ENCODE measurements at places on chromosomes 2 and 18.

GRCh38 chr2:205401511-205401910 is 280.8 kb upstream of the NRP2 start:
- DNase-seq = no peak

DNA sequence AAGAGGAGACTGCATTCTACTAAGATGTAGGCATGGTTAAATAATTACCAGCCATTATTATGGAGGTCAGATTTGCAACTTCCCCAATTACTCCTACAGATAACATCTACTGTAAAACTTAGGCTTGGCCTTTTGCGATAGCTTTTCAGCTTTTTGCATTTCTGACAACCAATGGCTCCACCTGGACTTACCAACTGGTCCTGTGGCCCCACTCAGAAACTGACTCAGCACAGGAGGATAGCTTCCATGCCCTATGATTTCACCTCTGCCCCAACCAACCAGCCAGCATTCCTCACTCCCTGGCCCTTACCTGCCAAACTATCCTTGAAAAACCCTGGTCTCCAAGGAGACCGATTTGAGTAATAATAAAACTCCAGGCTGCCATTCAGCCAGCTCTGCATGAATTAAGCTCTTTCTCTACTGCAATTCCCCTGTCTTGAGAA is 28.2 kb downstream of the TUBB6 start:
- no peak for DNase-seq

DNA sequence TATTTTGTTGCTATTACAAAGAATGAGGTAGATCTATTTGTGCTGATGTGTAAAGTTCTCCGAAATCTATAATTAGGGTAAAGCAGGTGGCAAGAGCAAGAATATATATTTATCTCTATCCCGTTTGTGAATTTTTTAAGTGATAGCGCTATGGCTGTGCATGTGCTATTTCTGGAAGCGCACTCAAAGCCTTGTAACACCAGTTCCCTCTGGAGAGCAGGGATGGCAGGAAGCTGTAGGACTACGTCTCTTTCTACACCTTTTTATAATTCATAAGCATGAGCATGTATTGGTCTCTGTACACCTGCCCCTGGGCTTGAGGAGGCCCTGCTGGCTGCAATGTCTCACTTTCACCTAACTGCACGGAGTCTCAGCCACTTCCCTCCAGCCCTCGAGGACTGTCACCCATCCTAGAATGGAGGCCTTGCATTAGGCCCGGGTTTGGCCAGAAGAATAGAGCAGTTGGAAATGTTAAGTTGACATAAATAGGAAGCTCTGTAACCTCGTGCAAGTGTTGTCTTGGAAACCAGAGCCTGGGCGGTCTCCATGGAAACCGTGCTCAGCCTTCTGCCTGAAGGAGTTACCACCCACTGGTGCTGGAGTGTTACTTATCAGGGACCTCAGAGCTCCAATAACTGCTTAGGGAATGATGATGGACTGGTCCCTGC is 20.9 kb downstream of the ITM2C start:
- DNase-seq = peak; percentile 40

DNA sequence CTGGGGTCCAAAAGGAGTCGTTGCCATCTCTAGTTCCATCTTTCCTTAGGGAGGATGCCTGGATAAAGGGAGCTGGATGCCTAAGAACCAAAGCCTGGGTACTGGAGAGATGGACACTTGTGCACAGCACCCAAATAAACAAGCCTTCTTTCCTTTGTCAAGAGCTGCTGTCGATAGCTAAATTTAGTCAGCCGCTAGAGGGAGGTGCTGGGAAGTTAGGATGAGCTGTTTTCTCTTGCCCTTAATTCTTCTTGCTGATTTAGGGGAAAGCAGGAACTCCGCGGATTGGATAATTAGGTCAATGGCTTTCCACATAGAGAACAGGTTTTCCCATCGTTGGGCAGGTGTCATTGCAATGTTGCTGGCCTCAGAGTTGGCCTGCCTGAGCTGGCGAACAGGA is 30.9 kb upstream of the SERPINB12 start:
- DNase-seq = peak; percentile 60

GRCh38 chr2:50535256-50535655 is 496.7 kb downstream of the NRXN1 start:
- DNase-seq = no peak

DNA sequence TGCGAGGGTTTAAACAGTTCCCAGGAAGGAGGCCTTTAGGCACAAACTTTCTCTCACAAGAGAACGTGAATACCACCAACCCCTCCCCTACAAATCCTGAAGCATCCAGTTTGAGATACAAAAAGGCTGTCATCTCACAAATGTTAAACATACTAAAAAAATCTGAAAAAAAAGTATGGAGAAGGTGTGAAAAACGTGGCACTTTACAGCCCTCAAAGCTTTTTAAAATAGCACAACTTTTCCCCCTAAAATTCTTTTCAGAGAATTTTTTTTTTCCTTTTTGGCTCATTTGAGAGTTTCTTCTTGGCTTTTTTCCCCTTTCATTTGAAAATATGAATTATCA is 10.1 kb downstream of the ZEB2 start:
- no peak for DNase-seq

DNA sequence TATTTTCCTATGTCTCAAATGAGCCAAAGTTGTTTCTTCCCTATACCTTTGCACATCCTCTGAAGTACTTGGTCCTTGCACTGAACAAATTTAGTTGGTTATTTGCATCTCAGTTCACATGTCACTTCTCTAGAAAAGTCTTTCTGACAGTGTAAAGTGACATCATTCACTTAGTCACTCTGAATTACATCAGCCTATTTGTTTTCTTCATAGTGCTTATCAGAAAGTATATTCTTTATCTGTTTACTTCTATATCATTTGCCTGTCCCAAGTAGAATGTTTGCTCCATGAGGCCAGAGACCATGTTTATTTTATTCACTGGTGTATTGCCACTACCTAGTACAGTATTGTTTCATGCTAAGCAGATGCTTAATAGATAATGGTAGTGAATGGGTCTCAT is 173.7 kb downstream of the HNMT start:
- no peak for DNase-seq

GRCh38 chr2:111069722-111070121 is 51.0 kb upstream of the BCL2L11 start:
- DNase-seq = no peak

DNA sequence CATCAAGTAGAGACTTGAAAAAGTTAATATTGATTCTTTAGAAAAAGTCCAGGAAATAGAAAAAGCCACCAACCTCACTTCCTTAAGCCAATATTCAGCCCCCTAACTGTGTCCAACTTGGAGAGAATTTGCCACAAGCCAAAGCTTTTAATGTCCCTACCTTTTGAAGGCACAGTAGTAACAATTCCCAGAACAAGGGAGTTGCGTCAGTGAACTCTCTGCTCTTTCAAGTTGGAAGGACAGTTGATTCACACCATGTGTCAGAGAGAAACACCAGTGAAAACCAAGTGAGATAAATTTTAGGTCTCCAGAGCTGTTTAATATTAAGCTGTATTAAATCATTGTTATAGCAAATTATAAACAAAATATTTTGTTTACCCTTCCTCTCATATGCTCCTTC is 66.1 kb downstream of the EXOC6B start:
- DNase-seq = no peak

- DNase-seq = no peak
Measured at GRCh38 chr2:66153941-66154340, 281.0 kb upstream of the MEIS1 start.

- no peak for DNase-seq
Measured at GRCh38 chr2:123692121-123692520, 333.0 kb upstream of the CNTNAP5 start.

DNA sequence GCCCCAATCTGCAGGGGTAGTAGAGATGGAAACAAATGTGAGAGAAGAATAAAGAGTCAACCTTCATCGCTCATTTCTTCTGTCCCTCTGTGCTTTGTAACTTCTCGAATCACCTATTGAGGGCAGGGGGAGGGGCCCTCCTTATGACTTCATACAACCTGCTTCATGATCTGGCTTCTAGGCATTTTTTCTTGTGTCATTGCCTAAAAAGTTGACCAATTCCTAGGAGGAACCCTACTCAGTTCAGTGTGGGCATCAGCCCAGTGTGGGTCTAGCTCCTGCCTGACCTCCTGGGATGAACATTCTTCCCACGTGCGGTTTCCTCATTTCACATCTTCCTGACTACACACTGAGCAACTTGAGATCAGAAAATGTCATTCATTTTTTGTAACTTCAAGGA is 46.3 kb upstream of the CREB1 start:
- peak; percentile 43 for DNase-seq

- DNase-seq = no peak
Measured at GRCh38 chr2:190466819-190467446, 58.8 kb downstream of the MFSD6 start.

GRCh38 chr2:218029366-218030360 is 26.9 kb upstream of the TNS1 start:
- peak; percentile 12 for DNase-seq

DNA sequence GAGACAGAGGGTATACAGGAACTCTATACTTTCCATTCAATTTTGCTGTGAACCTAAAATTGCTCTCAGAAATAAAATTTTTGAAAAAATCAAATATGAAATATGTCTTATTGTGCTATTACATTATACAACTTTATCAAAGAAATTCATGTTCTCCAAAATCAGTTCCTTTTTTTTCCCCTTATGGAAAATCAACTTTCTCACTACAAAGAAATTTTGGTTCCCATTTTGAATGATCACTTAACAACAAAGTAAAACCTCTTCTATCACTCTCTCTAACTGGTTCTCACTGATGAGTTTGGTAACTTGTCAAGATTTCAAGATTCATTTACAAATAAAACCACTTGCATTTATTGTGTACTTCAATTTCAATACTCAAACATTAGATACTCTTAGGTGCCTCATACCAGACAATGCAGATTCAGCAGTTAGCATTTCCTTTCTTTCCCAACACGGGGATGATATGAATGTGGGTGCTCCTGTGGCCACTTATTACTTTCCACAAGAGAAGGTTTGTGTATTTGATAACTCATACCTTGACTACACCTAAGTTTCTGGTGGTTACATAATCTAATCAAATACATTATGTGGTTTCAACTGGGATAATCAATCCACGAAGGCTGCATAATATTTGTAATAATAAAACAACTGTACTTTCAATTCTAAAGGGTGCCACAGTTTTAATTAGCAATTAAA is 6.4 kb downstream of the PSME4 start:
- no peak for DNase-seq

- peak; percentile 52 for DNase-seq
Measured at GRCh38 chr2:53033411-53033810, 734.2 kb upstream of the CHAC2 start.

- no peak for DNase-seq
Measured at GRCh38 chr2:149954981-149955600, 367.5 kb upstream of the MMADHC start.

DNA sequence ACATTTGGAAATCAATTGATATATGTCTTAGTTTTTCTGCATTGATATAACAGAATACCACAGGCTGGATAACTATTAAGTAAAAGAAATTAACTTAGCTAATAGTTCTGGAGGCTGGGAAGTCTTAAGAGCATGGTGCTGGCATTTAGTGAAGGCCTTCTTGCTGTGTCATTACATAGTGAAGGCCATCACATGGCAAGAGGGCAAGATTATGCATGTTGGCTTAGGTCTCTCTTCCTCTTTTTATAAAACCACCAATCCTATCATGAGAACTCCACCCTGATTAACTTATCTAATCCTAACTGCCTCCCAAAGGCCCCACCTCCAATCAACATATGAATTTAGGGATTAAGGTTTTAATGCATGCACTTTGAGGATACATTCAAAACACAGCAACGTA is 225.5 kb upstream of the VRK2 start:
- DNase-seq = no peak

- no peak for DNase-seq
Measured at GRCh38 chr18:33114749-33115148, 325.8 kb downstream of the CCDC178 start.

- DNase-seq = no peak
Measured at GRCh38 chr2:222955008-222955407, 94.2 kb downstream of the ACSL3 start.

- DNase-seq = no peak
Measured at GRCh38 chr2:129829588-129829987, 149.9 kb upstream of the RAB6C start.

DNA sequence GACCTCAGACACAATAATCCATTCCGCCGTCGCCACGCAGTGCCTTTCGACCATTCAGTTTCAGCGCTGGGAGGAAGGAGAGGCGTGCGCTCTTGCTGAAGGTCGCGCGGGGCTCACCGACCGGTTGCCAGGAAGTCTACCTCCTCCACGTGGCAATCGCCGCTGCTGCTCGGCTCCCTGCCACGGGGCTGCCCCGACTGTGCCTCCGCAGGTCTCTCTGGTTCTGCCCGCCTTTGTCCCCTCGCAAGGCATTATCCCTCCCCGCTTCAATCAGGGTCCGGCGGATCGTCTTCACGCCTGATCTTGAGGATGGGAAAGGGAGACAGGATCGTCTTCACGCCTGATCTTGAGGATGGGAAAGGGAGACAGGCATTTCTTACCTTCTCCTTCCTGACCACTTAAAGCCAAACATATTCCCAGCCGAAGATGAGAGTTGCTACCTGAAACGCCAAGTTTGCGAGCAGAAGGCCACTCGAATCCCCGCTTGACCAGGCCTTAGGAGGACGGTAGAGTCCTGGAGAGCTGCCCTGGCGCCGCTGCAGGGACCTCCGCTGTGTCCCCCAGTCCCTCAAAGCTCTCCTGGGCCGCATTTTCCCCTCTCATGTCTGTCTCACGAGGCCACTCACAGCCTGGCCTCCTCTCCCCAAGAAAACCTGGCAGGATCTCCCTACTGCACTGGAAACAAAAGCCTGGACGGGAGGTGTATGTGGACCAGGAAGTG is 4.3 kb upstream of the GPR45 start:
- DNase-seq = no peak

- DNase-seq = no peak
Measured at GRCh38 chr2:150007815-150008430, 420.3 kb upstream of the MMADHC start.

- DNase-seq = no peak
Measured at GRCh38 chr18:76246590-76246989, 248.5 kb downstream of the ZNF516 start.

GRCh38 chr2:12436483-12436882 is 280.3 kb upstream of the TRIB2 start:
- DNase-seq = no peak

- DNase-seq = no peak
Measured at GRCh38 chr2:48605482-48606175, 12.0 kb upstream of the GTF2A1L start.

DNA sequence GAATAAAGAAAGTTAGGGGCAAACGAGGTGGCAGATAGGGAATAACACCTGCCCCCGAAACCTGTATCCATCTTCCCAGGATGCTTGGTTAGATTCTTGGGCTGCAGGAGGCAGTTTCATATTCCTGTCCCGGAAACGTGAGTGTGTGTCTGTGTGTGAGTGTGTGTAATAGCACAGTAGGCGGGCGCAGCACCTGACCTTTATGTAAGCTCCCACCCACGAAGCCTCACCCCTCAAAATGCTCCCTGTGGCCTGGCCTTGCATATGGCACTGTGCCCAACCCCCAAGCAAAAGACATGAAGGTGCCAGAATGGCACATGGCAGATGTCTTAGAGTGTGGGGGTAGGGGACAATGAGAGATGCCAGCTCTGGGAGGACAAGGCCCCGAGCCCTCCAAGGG is 48.9 kb downstream of the EFR3B start:
- DNase-seq = no peak
